ENCODE measurements at places on chromosomes 5 and 9.
A peak's percentile ranks its signal among the peaks of the same experiment; 100 is the strongest.

GRCh38 chr9:98199388-98200033, 7.1 kb upstream of the CORO2A start:
- no peak for DNase-seq

DNA sequence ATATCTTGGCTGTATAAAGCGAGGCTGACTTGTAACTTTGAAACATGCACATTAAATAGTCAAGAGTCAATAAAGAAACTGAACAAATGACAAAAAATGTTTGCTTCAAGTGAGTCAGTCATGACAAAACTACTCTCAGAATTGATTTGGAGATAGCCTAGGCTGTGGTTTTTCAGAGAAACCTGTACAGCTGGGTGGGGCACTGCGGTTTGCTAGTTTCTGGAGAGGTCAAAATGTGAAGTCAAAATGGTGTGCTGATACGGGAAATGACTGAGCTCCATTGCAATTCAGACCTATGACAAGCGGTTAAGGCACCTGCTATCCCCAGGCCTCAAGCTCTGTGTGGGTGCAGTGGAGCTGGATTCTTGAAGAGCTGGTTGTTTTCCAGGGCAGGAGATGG, 10.3 kb upstream of the CD180 start:
- DNase-seq: peak; percentile 77

DNA sequence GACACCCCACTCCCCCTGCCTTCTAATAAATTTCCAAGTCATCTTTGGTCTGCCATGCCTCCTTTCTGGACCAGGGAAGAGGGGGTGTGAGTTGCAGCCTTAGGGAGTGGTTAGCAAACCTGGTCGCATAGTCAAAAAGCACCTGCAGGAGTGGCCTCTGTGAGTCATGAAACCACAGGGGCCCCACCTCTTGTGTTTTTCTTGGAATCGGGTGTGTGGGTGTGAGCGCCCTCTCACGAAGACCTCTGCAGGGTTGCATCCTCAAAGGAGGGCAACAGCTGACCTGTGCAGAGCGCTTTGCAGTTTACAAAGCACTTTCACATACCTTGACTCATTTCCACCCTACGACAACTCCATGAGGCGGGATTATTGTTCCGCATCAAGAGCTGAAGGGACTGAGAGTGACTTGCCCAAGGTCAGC, 36.8 kb upstream of the TEX48 start:
- DNase-seq: peak; percentile 52

GRCh38 chr9:127936347-127936852, 1.3 kb downstream of the DPM2 start:
- DNase-seq: no peak

GRCh38 chr9:21890696-21891095, 88.3 kb downstream of the MTAP start:
- no peak for DNase-seq

DNA sequence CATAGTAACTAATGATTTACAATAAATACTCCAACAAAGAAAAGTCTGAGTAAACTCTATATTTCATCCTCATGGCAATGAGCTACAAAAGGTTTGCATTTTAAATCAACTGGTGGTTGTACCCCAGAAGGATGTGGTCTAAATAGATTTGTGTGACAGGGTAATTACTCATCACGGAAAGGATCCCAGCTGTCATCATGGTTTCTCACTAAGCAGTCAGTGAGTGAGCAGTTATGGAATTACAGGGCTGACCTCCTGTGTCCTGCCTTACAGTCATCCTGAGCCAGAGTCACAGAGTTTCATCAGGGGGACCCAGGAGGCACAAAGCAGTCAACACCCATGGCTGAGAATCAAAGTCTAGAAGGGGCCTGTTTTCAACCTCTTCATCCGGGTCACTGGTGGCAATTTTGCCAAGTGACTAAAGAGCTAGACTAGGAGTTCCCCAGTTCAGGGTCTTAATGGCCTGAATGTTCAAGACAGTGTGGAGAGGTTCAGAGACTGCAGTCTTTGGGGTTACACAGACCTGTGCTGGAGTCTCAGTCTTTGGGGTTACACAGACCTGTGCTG, 210.7 kb upstream of the SLC24A2 start:
- no peak for DNase-seq

GRCh38 chr5:154749491-154749890, 5.7 kb upstream of the LARP1 start:
- DNase-seq: no peak

DNA sequence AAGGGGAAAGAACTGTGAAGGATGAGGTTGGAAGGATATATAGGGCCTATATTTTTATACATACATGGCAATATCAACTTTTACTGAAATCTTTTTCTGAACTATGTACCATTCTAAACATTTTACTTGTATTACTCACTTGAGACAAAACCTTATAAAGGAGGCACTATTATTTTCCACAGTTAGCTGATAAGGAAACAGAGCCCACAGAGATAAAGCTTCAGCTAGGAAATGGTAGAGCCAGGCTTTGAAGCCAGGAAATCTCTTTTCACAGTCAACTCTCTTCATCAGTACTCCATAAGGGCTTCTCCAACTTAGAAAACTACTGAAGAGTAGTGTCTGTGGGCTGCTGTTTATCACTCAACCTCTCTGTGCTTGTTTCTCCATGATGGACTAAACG, 613.7 kb downstream of the PRELID2 start:
- no peak for DNase-seq

GRCh38 chr5:73496984-73497457, 1.2 kb upstream of the BTF3 start:
- DNase-seq: no peak

GRCh38 chr5:155081618-155082017, 68.1 kb downstream of the KIF4B start:
- no peak for DNase-seq

GRCh38 chr9:83270116-83270515, 207.2 kb upstream of the RASEF start:
- DNase-seq: no peak

DNA sequence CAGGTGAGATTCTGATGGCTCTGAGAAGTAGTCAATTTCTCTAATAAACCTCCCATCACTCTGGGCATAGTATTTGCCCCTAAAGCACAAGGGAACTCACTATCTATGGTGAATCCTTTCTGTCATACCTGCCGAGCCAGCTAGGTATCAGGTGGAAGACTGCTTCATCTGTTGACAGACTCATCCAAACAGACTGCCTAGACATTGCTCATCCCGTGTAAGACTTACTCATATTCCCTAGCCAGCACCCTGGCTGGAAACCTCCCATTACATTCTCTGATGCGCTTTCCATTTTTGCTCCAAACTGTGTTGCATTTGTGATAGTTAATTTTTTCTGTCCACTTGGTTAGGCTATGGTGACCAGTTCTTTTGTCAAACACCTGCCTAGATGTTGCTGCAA, 595.9 kb downstream of the DNAH5 start:
- DNase-seq: no peak

- DNase-seq: no peak
Measured at GRCh38 chr5:122306461-122306860, 5.6 kb upstream of the SNCAIP start.

- no peak for DNase-seq
Measured at GRCh38 chr5:66122379-66123034, 21.6 kb upstream of the SREK1 start.

GRCh38 chr5:122078116-122079110, at the start of gene LOX:
Gene LOX, minus strand, starts transcription at chr5:122078259. Its CDS starts 274 bp downstream, at chr5:122077985.
- no peak for DNase-seq

GRCh38 chr5:73534011-73534644, 31.3 kb downstream of the ANKRA2 start:
- no peak for DNase-seq

- DNase-seq: no peak
Measured at GRCh38 chr5:60354311-60354710, 345.7 kb downstream of the DEPDC1B start.

GRCh38 chr9:87199278-87199677, 252.0 kb upstream of the GAS1 start:
- no peak for DNase-seq
